ENCODE measurements at places on chromosomes 5 and 9.

DNA sequence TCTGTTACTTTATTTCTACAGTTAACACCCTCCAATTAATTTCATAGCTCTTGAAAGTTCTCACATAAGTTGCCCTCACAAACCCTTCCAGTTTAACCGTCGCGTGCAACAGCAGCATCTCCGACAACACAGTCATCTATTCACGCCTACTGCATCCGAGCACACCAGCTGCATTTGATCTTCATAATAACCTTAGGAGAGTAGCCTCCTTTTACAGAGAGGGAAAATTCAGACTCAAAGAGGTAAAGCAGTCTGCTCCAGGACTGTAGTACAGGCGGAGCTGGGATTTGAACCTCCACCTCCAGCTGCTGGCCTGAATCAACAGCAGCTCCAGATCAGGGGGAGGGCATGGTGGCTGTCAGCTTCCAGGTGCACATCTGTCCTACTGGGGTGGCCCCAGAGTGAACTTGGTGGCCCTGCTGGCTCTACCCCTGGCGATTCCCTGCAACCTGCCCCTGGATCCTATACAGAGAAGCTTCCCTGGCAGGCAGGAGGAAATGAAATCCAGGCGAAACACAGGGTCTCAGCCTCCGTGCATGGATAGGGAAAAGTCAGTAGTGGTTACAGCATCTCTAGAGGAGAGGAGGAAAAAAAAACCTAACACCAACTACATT is 71.6 kb upstream of the UNC5A start:
- no peak for DNase-seq

GRCh38 chr9:4501147-4501507 is 10.9 kb downstream of the SLC1A1 start:
- no peak for DNase-seq

GRCh38 chr9:108117795-108118194 is 628.2 kb upstream of the KLF4 start:
- no peak for DNase-seq

DNA sequence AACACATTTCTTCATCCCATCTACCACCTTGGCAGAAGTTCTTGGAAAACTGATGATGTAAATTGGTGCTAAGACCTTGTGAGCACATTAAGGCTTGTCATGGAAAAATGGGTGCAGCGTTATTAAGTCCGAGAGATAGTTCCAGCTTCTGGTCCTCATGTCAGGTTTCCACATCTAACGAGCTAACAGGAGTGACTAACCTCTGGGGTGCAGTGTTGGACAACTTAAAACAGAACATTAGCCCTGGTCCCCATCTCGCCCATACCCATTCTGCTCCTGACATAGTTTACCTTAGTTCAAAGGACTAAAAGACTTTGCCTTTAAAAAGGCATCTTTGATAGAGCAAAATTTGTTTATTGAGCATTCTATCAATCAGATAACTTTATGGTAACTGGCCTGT is 128.0 kb downstream of the SLC1A3 start:
- DNase-seq = no peak

DNA sequence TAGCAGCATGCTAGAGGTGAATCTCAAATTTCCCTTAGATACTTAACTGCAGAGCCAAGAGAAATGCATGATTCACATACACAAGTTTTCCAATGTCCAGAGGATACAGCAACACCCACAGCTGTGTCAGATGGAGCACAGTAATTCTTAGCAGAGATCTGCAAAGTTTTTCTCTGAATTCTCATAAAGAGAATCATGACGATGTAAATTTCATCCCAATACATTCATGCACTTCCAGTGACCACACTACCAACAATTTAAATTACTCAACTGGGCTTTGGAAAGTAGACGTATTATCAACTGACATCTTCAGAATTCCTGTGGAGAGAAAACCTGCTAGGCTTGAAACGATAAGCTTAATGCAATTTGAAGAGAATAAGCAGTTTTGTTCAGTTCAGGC is 378.8 kb upstream of the TLE4 start:
- DNase-seq = no peak

DNA sequence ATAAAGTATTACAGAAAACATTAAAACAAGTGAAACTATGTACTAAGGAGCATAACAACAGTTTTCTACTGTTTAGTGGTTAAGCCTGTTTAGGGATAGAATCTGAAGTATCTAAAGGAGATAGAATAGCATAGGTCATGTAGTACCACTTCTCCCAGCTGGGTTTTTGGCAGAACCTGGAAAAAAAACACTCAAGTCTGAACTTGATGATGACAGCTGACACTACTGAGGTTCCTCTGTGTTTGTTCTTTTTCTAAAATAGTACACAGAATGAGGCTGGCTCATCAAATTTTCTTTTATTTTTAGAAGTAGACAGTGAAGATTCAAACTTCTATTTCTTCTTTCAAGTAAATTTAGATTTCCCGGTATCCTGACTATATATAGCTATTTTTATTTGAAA is 203.8 kb upstream of the ACO1 start:
- no peak for DNase-seq

DNA sequence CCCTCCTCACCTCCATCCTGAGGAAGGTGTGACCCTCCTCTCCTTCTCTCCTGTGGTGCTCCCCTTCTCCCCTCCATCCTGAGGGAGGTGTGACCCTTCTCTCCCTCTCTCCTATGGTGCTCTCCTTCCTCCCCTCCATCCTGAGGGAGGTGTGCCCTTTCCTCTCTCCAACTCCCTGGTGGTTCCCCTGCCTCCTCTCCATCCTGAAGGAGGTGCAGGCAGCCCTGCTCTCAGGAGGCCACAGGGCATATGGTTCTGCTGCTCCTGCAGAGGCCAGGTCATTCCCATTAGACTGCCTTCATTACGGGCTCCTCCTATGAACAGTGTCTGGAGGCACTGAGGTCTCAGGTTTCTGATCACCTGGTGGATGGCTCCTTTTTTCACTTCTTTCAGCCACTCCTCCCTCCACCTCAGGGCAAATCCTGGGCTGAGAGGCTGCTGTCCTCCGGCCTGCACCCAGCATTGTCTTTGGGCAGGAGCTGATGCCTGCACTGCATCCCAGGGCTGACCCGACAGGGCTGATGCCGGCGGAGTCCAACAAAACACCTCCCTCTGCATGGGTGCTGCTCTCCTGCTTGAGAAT is 197.1 kb downstream of the MED10 start:
- no peak for DNase-seq

DNA sequence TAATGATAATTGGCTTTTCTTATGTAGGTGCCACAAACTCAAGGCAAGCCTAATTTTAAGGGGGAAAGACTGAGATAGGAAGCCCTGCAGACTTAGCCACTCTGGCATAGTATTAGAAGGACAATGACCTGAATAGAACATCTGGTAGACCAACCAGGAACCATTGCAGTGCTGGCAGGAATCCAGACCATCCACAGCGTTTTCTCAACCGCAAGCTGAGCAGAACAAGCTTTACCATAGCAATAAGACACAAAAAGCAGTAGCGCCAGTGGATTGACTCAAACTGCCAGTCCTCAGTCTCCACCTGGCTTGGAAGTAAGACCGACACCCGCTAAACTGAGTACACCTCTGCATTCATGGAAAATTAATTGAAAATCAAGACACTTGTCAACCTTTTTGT is 141.3 kb upstream of the LPAR1 start:
- DNase-seq = no peak

DNA sequence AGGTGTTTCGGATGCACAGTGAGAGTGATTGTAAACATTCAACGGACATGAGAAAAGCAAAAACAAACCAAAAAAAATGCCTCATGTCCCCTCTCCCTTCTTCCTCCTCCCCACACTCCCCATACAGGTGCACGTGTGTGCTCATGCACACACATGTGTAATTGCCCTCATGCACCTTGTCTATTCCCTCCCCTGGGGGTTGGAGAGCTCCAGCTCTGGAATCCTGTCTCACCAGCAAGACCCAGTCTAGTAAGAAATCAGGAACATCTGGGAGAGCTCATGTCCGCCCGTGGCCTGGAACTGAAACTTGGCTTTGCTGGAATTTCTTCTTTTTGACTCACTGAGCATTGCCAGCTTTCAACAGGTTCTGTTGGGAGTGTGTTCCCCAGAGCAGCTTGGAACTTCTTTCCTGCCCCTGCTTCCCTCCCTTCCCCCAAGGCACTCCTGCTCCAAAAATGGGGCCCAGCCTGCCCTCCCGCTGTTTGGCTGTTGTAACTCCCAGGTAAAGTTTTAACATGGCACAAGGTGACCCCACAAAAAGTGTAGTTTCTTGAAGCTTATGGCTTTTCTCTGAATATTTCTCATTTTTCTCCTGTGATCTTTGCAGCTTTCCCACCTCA is 190.1 kb downstream of the NR3C1 start:
- no peak for DNase-seq

DNA sequence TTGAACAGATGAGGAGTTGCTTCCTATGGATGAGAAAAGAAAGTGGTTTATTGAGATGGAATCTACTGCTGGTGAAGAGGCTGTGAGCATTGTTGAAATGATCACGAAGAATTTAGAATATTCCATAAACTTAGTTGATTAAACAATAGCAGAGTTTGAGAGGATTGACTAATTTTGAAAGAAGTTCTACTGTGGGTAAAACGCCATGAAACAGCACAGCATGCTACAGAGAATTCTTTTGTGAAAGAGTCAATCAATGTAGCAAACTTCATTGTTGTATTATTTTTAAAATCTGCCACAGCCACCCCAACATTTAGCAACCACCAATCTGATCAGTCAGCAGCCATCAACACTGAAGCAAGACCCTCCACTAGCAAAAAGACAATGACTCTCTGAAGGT is 309.1 kb downstream of the SPOCK1 start:
- DNase-seq = no peak

GRCh38 chr5:80754900-80755299 is 100.1 kb upstream of the DHFR start:
- no peak for DNase-seq

DNA sequence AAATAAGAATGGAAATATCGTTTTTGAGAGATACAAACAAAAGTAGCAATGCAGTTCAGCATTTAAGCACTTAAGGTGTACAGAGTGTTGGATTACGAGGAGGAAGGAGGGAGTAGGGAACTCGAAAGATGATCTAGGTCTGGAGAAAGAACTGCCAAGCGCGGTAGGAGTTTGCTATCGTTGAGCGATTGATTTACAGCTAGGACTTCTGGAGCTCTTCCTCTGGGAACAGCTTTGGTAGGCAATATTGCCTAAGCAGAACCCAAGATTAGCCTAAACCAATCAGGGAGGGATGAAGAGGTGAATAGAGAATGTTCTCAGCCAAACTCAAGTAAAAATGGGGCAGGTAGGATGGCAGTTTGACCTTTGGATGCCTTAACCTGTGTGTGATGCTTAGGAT is 965 bp downstream of the CLTA start:
- DNase-seq = no peak

GRCh38 chr5:6584727-6585126 is 48.1 kb downstream of the NSUN2 start:
- DNase-seq = no peak

DNA sequence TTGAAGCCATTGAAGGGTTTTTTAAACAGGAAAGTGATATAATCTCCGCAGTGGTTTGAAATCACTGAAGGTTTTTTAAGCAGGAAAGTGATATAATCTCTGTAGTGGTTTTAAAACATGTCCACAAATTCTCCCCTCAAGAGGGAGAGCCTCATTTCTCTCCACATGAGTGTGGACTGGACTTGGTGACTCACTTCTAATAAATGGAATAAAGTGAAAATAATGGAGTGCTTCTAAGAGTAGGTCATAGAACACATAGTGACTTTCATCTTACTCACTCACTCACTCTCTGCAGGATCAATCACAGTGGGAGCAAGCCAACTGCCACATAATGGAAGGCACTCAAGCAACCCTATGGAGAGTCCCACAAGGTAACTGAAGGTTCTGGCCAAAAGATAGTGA is 12.0 kb downstream of the CTNNAL1 start:
- no peak for DNase-seq

DNA sequence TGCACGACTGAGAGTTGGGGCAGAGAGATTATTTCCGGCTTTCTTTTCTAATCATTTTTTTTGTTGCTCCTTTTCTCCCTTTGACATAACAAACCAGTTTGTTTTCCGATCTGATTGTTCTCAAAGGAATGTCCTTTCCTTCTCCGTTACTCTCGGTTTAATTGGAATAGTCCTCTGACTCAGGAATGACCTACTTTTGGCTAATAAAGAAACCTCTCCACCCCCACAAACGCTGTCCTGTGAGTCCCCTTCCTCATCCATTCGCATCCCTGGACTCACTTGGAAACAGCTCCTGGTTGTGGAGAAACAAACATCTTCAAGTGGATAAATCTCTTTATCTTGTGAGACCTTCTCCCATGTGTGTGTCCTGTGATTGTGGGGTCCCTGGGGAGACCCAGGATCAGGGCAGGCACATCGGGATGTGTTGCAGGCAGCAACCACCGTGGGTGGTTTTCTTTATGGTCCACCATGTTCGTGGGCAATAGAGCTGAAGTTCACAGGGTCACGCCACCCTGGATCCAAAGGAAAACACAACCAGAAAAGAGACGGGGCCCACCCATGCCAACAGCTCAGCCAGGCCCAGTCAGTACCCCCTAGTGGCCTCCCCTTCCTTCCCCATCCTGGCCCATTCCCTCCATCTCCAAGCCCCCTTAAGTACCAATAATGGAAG is 45.2 kb upstream of the NEK6 start:
- DNase-seq = no peak

DNA sequence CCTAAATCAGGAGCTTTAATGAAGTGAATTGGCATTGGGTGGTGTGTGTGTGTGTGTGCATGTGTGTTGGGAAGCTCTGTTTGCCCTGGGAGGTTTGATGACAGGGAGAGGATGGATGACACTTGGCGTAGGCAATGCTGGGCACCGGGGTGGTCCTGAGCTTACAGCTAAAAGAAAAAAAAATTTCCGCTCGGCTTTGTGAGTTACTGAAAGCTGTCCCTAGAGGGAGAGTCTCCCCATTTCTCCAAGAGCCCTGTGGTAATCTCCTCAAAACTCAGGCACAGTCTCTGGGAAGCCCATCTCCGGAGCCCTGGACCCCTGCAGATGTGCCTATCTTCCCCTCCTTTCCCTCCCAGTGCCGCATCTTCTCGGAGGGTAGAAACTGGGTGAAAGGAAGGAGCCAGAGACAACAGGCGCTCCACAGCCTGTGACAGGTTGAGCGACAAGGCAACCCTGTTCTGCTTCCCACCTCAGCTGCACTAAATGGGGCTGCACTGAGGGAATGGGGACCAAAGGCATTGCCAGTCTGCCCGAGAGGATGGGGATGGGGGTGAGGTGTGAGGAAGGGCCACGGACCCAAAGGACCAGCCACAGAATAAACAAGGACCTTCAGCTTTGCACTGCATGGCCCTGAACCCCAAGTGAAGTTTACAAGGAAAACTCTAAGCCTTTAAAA is 35.8 kb upstream of the TIFAB start:
- no peak for DNase-seq

Measured in activated CD8-positive, alpha-beta memory T cell treated with anti-CD3 and anti-CD28 coated beads for 1 hour (primary cell).